ENCODE measurements at places on chromosomes 12 and 14. TPM values are rescaled to one million over a fixed set of nuclear protein-coding genes. Genes with fewer than 3 reads are reported as not detected.

Gene RDH16
- 0.12 TPM for polyA plus RNA-seq

Gene PPFIBP1
- polyA plus RNA-seq: 29.3 TPM

Gene CSRNP2
- 3.8 TPM for polyA plus RNA-seq

Gene MORN3
- not detected for polyA plus RNA-seq

Gene CABP1
- polyA plus RNA-seq: 1.5 TPM

Gene HSP90AA1
- 513 TPM for polyA plus RNA-seq

Gene TAS2R13
- not detected for polyA plus RNA-seq

Gene TMEM132D
- not detected for polyA plus RNA-seq

Gene RHNO1
- polyA plus RNA-seq: 15.7 TPM

Gene GPRC5A
- polyA plus RNA-seq: 28.6 TPM

Gene TOMM20L
- not detected for polyA plus RNA-seq

Gene FBXL14
- polyA plus RNA-seq: 13.5 TPM

Gene AICDA
- polyA plus RNA-seq: 1.1 TPM

Gene GPR65
- polyA plus RNA-seq: 1.0 TPM

Gene RHOJ
- polyA plus RNA-seq: 0.45 TPM

Gene CCDC196
- polyA plus RNA-seq: 0.03 TPM

Gene GPATCH2L
- 7.0 TPM for polyA plus RNA-seq

Gene WNT1
- polyA plus RNA-seq: not detected

Gene SLC5A8
- polyA plus RNA-seq: not detected

Gene CBLN3
- 1.9 TPM for polyA plus RNA-seq

Gene ASCL1
- not detected for polyA plus RNA-seq

Gene GPR137C
- 0.72 TPM for polyA plus RNA-seq

Gene ACVRL1
- polyA plus RNA-seq: 16.2 TPM
